ENCODE measurements at places on chromosomes 6 and 20. TPM values are rescaled to one million over a fixed set of nuclear protein-coding genes. Genes with fewer than 3 reads are reported as not detected.

Gene ATP6V1G2
- total RNA-seq, result 1.5 TPM

Gene DST
- 77.6 TPM for total RNA-seq

Gene CLPSL2
- total RNA-seq, result not detected

Gene FAM209A
- not detected for total RNA-seq

Gene ARMC12
- not detected for total RNA-seq

Gene ULBP3
- total RNA-seq, result 27.3 TPM

Gene GJA10
- not detected for total RNA-seq

Gene RAET1G
- total RNA-seq, result 0.86 TPM

Gene FOXS1
- 2.0 TPM for total RNA-seq

Gene GSTA2
- total RNA-seq, result not detected

DNA sequence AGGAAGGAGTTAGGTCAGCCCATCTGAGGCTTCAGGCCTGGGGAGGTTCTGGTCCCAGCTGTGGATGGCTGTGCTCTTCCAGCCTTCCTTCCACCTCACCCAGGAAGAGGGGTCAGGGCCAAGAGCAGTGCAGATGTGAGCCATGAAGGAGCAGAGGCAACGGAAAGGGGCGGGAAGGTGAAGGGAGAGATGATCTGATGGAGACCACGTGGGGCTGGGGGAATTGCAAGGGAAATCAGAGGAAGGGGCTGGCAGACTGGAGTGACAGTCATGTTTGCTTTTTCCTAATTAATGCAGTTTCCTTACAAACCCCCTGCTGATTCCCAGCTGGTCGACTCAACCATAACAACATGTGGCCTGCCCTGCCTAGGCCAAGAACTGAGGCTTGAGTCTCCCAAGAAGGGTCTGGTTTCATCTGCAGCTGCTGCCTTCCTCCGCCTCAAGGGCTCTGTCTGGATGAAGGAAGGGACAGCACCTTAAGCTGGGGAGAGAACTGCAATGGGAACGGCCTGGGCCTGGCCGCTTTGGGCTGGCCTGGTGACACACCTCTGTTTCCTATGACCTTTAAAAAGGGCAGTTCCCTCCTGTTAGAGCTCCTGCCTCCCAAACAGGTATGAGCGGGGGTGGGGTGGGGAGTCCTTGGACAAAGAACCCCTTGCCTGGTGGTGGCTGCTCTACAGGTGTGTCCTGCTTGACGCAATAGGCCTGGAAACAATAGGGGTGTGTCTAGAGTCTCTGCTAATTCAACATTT is 7.8 kb upstream of the MRPS18A start:
- no peak for DNase-seq

GRCh38 chr20:52913650-52914387 is 58.3 kb upstream of the TSHZ2 start:
- DNase-seq, result no peak

- DNase-seq, result no peak
These were observed 1.4 kb downstream of the DCDC2 start for GRCh38 chr6:24356310-24356973.

GRCh38 chr6:62707156-62707555 is 421.1 kb upstream of the KHDRBS2 start:
- DNase-seq, result no peak

GRCh38 chr6:73107016-73107415 is 118.3 kb downstream of the KHDC1L start:
- no peak for DNase-seq

DNA sequence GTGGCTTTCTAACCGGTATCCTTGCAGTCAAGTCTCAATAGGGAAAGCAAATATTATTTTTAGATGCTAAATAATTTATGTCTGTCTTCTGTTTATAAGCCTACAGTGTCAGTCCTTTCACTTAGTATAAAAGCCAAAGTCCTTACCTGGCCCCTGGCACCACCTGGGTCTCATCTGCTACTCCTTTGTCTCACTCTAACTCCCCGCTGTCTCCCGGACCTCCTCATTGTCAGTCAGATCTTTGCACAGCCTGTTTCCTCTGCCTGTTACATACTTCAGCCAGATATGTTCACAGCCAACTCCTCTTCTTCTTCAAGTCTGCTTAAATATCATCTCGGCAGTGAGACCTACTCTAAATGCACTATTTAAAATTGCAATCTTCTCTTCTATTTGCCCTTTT is 84.2 kb downstream of the THEMIS start:
- DNase-seq, result no peak

DNA sequence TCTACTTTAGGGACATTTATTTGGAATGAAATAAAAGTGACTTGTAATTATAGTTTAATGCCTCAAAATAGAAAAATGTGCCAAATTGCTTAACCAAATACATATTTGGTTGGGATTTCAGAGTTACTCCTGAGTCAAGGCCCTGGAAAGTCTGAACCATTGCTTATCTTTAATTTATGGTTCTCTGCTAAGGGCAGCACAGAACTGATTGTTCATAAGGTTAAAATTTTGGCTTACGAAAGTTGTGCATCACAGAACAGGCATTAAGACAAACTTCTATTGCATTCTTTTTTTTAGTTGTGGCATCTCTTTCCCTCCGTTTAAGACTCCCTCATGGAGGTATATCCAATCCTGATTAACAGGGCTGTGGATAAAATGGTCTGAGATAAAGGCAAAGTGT is 92.2 kb upstream of the TENT5A start:
- no peak for DNase-seq

DNA sequence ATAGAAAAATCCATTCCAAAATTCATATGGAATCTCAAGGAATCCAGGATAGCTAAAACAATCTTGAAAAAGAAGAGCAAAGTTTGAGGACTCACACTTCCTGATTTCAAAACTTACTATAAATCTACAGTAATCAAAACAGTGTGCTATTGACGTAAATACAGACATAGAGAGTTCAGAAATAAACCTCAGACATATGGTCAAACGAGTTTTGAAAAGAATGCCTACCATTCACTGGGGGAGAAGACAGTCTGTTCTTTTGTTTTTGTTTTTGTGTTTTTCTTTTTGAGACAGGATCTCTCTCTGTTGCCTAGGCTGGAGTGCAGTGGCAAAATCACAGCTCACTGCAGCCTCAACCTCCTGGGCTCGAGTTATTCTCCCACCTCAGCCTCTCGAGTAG is 25.3 kb upstream of the PROKR2 start:
- DNase-seq, result no peak

GRCh38 chr6:97154015-97154414 is 129.0 kb downstream of the MMS22L start:
- no peak for DNase-seq

DNA sequence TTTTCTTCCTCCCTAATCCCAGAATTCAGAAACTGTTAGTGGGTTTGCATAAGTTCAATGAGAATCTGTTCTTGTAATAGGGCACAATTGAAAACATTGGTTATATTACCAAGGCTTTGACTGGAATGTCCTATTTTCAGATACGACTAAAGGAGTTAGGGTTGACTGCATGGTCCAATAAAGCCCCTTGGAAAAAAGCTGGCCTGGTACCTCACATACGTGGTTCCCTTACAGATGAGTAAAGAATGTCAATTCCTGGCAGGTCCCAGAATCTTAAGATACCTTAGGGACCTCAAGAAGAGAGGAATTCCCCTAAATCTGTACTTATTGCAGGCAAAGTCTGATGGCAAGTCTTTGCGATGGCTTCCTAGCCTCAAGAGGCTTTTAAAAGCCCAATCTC is 4.6 kb downstream of the PPDPF start:
- DNase-seq, result no peak

DNA sequence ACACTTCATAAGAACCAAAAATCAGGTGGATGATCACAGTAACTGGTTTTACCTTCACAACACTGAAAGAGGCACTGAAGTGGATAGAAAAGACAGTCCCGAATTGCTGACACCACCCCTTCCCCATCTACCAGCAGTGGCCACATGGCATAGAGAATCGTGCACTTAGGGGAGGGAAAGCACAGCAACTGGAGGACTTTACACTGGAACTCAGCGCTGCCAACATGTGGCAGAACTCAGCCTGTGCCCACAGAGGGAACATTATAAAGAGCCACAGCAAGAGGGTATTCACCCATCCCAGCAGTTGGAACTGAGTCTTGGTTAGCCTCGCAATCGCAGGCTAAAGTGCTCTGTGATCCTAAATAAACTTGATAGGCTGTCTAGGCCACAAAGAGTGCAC is 6.5 kb upstream of the KIAA1586 start:
- no peak for DNase-seq

DNA sequence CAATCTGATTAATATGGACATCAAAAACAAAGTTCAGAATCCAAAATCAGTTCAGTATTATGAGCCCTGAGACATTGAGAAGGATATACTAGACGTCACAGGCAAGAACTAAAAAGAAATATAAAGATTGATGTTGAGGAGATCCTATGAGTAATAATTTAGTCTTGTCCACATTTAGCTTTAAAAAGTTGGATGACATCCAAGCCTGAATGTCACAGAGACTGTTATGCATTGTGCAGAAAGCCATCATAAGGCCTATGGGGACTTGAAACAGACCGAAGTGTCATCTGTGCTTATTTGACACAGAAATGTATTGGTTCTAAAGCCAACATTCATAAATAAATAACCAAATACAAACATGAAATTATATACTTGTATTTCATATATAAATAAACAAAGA is 581.8 kb upstream of the MMS22L start:
- DNase-seq, result no peak

- no peak for DNase-seq
These were observed 43.4 kb upstream of the RALGAPA2 start for GRCh38 chr20:20755674-20756319.

DNA sequence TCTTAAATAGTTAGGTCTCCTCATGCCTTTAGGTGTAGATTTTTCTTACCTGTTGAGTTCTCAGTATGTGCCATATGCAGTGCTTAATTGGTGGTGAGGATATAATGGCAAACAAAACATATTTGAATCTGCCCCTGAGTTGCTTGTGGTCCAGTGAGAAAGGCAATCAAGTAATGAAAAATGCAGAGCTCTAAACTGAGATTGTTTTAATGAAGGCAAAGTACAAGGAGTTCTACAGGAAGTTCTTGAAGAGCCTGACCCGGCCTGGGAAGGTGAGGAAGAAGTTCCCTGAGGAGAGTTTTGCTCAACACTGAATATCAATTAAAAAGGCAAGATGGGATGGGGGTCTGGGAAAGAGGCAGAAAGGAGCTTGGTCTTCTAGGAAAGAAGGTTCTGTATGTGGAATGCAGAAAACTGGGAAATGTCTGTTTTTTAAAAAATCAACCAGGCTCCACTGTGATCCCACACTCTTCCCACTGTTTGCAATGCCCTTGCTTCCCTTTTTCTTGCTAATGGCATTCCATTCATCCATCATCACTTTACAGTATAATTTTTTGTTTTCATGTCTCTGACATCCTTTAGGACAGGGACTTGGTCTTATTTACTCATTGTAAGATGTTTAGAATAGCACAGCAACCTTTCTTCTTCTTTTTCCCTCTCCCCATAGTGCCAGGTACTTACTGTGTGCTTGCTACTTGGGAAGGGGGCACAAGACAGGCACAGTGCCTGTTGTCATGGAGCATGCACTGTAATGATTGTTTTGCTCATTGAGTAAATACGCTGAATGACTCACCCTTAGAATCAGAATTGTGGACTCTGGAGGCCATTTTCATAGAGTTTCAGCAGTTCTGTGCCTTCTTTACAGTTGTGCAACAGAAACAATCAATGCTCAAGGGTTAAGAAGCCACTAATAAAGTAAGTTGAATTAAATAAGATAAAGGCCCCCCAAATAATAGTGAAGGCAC is 64.3 kb downstream of the ANKS1A start:
- DNase-seq, result peak; percentile 64

DNA sequence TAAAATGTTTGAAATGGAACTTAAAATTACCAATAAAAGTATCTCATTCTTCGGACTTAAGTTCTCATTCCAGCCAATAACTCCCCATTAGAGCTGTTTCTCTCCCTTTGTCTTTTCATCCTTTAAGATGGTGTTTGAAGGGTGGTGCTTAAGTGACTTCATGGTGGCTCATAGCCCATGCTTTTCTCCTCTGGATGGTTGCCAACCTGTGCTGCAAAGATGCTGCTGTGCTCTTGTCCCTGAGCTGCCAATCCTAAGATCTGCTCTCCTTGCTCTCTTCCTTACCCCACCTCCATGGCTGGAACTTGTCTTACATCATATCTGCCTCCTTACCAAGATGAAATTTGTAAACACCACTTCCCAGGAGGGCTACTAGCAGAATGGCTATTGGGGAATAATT is 31.6 kb upstream of the PNRC1 start:
- peak; percentile 22 for DNase-seq

DNA sequence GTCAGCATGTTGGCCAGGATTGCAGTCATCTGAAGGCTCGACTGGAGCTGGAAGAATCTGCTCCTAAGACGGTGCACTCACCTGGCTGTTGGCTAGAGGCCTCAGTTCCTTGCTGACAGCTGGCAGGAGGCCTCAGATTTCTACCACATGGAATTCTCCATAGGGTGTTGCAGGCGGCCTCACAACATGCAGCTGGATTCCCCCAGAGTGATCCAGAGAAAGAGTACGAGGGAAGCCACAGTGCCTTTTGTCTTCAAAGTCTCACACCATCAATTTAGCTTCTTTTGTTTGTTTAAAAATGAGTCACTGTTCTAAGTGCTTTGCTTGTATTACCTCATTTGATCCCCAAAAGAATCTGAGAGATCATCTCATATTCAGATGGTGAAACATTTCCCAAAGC is 65.5 kb upstream of the FYN start:
- DNase-seq, result peak; percentile 79

- no peak for DNase-seq
These were observed 2.2 kb downstream of the RAB5IF start for GRCh38 chr20:36607586-36608387.

DNA sequence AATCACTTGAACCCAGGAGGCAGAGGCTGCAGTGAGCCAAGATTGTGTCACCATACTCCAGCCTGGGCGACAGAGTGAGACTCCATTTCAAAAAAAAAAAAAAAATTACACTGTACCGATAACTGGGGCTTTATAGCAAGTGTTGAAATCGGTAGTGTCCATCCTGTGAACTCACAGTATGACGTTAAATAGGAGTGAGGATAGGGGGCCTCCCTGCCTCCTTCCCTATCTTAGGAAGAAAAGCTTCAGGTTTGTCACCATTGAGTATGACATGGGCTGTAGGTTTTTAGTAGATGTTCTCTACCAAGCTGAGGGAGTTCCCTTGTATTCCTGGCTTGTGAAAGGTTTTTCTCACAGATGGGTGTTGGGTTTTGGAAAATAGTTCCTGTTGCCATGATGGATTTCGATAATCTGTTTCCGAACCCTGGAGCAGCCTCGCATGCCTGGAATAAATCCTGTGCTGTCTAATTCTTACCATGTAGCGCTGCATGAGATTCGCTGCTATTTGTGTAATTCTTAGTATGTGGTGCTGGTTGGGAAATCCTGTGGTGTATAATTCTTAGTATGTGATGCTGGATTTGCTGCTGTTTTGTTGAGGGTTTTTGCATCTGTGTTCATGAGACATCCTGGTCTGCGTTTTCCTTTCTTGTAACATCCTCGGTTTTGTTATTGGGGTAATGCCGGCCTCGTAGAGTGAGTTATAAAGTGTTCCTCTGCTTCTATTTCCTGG is 23.6 kb downstream of the NTSR1 start:
- DNase-seq, result no peak

GRCh38 chr6:112321941-112322424 is 25.1 kb upstream of the RFPL4B start:
- no peak for DNase-seq

DNA sequence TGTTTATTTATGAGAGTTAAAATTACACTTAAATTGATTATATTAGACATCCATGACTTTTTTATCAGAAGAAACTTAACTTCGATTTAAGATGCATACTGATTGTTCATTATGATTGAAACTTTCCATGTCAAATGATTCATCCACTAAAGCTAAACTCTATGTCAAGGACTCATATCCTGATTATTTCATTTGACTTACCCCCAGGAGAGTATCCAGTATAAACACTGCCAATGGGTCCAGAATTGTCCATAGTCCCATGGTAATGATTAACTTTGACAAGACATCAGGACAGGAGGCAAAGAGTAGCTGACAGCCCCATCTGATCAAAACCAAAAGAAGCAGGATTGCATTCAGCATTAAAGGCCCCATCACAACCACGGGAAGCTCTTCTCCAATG is 709.9 kb downstream of the TFAP2A start:
- DNase-seq, result peak; percentile 41
